ENCODE measurements at places on chromosomes 7 and 10.

DNA sequence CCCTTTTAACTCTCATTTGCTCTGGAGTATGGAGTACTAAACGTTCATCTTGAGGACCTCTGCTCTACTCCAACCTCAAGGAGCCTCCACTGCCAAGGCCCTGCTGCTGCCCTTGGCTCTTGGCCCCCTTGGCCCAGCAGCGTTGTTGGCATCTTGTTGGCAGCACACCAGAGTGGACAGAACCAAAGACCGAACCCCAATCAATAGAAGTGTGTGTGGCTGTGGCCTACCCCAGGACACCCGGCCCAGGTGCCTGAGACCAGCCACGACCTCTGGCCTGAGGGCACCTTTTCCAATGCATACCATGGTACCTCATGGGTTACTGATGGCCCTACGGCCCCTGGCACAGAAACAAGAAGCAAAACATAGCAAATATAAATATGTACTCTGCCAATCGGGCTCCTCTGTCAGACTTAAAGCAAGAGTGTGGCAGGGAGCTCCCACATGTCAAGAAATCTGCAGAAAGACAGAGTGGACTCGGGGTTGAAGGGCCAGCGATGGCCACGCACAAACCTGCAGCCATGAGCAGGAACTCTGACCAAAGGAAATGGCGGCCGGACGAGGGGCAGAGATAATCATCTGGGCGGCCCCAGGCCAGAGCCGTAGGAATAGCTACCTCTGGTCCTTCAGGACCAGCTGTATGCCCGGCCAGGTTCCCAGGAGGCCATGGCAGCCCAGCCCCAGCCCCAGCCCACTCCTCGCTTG is 2.9 kb downstream of the NPC1L1 start:
- no peak for DNase-seq

- DNase-seq, result no peak
Measured at GRCh38 chr10:130929422-130930325, 381.8 kb downstream of the TCERG1L start.

DNA sequence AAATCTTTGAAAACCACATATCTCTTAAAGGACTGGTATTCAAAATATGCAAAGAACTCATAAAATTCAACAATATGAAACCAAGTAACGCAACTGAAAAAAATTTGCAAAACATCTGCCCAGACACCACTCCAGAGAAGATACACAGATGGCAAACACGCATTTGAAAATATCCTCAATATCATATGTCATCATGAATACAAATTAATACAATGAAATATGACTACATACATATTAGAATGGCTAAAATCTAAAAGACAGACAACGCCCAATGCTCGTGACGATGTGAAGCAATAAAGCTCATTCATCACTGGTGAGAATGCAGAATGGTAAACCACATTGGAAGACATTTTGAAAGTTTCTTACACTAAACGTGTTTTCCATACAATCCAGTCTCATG is 770.1 kb upstream of the CELF2 start:
- DNase-seq, result no peak

DNA sequence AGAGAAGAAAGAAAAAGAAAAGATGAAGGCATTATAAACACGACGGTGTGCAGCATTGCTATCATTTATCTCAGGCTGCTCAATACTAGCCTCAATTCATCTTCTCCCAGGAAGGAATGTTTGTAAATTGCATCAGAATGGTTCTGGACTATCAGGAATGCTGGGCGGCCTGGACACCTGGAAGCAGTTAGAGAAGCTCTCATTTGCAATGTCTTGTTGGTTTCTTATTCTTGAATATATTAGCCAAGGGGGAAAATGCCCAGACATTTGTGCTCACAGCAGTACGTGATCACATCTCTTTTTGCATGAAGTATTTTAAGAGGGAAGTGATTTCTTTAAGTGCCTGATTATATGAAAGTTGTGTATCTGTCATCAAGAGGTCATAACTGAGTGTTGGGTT is 85.6 kb upstream of the IMMP2L start:
- no peak for DNase-seq

- no peak for DNase-seq
Measured at GRCh38 chr10:79377557-79378382, 30.5 kb downstream of the PPIF start.

GRCh38 chr7:111952783-111953182 is 253.4 kb downstream of the DOCK4 start:
- no peak for DNase-seq

- no peak for DNase-seq
Measured at GRCh38 chr7:143399151-143399550, 9.5 kb downstream of the EPHA1 start.

- no peak for DNase-seq
Measured at GRCh38 chr10:133442967-133443924, 10.5 kb upstream of the SCART1 start.

DNA sequence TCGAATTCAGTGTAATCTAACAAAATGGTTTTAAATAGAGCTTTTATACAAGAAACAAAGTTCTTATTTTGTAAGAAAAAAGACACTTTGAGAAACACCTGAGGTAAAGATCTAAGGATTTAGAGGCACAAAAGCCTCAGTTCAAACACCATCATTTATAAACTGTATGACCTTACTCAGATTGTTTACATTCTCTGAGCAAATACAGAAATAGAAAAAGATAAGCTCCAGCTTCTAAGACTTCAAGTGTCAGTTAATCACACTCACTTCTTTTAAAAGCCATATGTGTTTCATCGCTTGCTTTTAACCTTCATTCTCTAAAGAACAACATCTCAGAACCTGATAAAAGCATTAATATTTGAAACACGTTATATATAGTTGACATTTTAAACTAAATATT is 27.9 kb downstream of the CADPS2 start:
- no peak for DNase-seq

DNA sequence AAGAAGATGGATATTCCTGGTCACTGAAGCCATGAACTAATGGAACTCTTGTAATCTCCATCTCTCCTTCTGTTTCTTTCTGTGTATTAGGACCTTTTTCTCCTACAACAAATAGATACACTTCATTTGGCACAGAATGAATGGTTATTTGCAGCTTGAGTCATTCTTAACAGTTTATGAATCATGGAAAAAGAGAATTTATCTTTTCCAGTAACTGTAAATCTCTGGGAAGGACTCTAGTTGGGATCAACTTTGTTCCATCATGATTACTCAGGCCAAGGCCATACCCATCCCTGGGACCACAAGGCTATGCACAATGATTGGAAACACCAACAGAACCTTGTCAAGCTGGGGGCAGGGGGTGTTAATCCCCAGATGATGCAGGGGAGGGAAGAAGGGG is 36.1 kb upstream of the MDFIC start:
- no peak for DNase-seq

DNA sequence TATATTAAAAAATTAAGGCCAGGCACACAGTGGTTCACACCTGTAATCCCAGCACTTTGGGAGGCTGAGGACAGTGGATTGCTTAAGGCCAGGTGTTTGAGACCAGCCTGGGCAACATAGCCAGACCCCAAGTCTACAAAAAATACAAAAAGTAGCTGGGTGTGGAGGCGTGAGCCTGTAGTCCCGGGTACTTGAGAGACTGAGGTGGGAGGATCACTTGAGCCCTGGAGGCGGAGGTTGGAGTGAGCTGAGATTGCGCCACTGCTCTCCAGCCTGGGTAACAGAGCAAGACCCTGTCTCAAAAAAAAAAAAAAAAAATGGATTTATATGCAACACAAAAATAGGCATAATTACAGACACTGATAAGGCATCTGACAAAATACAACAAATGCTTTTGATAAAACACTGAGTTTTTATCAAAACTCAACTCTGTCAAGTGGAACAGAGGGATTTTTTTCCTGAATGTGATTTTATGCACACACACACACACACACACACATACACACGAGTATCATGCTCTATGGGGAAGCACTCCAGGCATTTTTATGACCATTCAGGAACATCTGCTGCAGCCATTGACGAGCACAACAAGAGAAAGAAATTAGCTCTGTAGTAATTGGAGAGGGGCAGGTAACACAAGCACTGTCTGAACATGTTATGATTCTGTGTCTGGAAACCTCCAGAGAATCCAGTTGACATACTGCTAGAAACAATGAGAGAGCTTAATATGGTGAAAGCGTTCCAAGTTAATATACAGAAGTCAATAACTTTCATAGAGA is 193.1 kb downstream of the WDR37 start:
- no peak for DNase-seq

GRCh38 chr10:125276133-125276532 is 115.8 kb upstream of the CTBP2 start:
- DNase-seq, result no peak

- DNase-seq, result no peak
Measured at GRCh38 chr7:128120976-128121490, 89.8 kb upstream of the LRRC4 start.

DNA sequence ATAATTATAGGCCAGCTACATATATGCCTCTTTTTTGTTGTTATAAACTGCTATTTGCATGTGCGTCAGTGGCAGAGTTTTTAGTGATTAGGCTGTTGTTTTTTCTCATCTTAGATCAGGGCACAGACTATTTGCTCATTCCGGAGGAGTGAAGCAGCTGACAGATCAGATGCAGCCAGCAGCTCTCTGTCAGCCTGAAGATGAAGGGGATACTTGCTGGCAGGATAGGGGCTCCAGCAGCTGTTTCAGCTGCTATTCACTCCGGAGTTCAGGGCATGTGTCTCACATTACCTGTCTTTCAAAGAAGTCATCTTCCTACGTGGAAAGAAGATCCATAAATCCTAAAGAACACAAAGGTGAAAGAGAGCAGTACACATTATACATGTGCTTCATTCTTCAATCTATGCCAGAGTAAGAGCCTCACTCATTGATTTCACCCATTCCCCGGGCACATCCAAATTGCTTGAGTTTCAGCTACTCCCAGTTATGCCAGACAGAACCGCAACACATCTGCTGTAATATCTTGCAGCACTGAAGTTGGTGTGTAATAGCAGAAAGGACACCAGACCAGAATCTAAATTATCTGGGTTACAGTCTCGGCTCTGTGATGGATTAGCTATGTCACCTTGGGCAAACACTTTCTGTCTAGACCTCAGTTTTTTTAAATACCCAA is 182.8 kb upstream of the CHRM2 start:
- no peak for DNase-seq

GRCh38 chr10:4181621-4182049 is 396.6 kb upstream of the KLF6 start:
- no peak for DNase-seq

DNA sequence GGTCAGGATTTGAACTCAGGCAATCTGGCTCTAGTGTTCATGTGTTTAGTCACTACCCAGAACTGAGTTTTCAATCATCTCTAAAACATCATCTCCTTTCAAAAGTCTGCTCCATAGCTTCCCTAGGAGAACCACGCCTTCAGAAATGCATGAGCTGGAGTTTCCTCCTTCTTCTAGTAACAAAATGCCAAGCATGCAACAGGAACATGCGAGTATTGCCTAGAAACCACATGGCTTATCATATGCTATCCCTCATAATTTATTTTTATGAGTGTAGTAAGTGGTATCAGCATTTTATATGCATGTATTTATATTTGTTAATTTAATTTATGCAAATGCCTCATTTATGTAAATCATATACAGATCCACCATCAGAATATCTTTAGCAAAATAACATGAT is 170.9 kb downstream of the RAB11FIP2 start:
- no peak for DNase-seq

DNA sequence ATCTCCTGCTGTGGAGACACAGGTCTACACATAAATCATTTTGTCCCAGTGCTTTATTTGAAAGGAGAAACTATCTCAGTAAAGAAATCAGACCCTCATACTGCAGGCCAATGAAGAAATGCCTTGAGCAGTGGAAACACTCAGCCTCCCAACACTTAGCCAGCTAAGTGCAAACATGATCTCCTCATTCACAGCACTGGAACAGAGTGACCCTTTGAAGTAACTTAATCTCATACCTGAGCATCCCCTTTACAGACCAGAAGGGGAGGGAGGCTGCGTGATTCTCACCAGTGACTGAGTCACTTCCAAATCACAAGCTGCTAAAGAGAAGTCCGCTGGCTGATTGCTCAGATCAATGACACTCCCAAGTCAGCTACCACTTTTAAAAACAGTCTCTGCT is 4.5 kb downstream of the CHST15 start:
- DNase-seq, result no peak

DNA sequence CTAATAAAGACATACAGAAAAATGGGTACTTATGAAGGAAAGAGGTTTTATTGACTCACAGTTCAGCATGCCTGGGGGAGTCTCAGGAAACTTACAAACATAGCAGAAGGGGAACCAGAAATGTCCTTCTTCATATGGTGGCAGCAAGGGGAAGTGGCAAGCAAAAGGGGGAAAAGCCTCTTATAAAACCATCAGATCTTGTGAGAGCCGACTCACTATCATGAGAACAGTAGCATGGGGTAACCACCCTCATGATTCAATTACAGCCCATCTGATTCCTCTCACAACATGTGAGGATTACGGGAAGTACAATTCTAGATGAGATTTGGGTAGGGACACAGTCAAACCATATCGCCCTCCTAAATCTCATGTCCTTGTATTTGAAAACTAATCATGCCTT is 1305.4 kb upstream of the SORCS1 start:
- DNase-seq, result no peak

DNA sequence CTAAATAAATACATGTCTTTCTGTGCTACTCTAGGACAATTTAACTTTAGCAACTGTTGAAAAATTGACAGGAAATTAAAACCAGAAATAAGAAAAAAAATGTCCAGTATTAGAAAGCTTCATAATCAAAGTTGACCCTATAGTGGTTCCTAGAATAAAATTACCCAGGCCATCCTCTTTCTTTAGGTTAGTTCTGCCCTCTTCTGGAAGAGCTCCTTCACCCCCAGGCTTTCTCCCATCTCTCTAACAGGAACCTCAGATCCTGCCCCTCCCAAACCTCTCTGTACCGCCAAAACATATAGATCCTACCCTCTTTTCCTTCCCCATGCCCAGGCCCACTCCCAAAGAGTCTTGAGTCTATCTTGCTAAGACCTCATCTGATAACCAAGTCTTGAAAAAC is 159.4 kb upstream of the CDK1 start:
- DNase-seq, result no peak

- no peak for DNase-seq
Measured at GRCh38 chr7:87600130-87601124, at the start of gene ABCB1. Gene ABCB1, minus strand, starts transcription at chr7:87600884. Its CDS starts 700 bp downstream, at chr7:87600184.

DNA sequence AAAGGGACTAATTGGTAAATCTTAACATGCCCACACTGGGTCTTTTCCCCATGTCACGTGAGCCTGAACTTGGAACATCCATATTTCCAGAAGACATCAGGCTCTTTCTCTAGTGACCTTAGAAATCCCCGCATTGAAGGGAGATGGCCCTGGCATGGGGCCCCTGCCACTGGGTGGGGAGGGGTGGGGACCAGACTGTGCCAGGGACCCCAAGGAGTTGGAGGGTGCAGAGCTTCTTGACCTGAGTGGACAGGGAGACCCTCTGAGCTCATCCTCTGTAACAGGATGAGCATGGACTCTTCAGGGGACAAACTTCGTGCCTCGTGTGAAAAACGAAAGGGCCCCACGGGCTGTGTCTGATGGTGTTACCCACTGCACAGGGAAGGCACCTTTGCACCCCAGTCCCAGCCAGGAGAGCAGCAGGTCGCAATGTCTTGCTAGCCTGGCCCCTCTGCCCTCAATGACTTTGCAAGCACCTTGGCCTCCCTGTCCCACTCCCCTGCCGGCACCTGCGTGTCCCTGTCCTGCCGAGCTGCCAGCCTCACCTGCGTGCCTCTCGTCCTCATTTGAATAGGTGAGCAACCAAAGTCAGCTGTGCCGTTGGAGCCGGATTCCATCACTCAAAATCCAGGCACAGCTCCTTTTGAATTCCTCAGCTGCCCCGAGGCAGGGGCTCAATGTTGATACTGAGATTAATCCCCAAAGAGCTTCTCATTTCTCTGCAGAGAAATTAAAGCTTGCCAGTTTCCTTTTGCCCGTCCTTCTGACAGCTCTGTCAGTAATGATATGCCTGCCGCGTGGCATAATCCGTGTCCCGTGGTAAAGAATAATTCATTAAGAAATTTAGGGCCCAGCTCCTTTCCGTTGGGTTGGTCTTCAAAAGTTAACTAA is 234.9 kb downstream of the EBF3 start:
- DNase-seq, result no peak

All from thymus (tissue), 14 donors.